Stimulated activated CD4-positive, alpha-beta T cell treated with anti-CD3 and anti-CD28 coated beads, Interleukin-1b, Interleukin-23, amount 100 ng/mL, for 1 hour (primary cell): ENCODE measurements at places on chromosomes 16 and 17.

DNA sequence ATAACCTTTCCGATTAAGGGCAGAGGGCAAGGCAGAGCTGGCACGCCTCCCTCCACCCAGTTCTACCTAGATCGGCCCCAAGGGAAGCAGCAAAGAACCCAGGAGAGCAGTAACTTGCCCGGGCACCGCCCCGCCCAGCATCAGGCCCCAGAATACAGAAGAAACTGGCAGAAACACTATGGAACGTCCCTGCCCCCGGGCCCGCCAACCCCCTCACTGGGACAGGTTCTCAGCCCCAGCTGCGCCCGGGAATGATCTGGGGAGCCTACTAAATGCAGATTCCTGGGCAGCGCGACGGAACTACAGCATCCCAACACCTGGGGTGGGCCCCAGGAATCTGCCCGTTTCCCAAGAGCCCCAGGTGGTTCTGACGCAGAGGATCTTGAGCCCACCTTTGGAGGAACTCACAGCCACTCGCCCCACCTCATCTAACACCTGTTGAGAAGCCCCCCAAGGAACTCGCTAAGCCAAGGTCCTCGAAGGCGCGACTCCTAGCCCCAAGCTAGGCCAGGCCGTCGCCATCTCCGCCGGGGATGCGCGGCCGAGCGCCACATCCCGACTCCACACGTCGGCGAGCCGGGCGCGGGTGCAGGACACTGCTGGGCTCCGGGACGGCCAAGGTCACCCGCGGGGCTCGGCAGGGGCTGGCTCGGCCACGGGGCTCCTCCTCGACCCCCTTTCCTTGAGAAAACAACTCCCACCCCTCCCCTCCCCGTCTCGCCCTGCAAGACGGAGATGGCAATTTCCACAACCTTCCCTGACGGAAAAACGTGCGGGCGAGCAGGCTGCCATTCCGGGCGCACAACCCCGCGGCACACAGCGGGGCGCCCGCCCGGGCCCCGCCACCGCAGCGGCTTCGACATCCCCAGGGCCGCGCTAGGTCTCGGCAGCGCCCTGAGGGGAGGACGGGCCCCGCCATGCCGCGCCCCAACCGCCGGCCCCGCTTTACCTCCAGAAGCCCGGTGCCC, 913 bp downstream of the CDIP1 start:
- no peak for DNase-seq

- no peak for DNase-seq
These were observed 16.4 kb upstream of the TMED6 start for GRCh38 chr16:69367980-69368379.

DNA sequence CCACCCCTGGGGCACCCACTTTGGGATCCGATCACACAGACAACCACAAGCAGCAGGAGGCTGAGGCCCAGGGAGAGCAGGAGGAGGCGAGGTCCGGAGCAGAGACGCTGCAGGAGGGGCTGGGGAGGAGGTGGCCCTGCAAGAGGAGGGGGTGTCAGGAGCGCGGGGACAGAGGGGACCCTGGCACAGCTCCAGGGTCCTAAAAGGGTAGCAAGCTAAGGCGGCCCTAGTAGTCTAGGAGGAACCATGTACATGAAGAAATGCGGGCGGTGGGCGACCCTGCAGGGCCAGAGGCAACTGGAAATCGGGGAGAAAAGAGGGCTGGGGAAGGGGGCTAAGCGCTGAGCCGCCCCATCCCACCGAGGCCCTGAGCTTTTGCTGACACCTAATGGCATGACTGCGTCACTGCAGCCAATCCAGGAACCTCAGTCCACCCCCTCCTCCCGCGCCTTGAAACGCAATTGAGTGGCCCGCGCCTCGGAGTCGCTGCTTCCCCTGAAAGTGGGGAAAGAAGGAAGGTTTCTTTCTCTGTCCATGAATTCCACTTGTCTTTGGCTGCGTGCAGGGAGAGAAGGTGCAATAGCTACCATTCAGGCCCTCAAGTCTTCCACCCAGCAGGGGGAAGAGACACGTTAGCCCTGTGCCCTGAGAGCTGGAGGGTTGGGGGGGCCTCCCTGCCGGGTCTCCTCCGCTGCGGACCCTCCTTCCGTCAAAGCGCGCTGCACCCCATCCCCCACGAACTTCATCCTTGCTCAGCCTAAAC, 1.8 kb downstream of the ASGR1 start:
- DNase-seq = peak; percentile 12

GRCh38 chr16:29198731-29199521, 207.6 kb downstream of the NPIPB11 start:
- no peak for DNase-seq

DNA sequence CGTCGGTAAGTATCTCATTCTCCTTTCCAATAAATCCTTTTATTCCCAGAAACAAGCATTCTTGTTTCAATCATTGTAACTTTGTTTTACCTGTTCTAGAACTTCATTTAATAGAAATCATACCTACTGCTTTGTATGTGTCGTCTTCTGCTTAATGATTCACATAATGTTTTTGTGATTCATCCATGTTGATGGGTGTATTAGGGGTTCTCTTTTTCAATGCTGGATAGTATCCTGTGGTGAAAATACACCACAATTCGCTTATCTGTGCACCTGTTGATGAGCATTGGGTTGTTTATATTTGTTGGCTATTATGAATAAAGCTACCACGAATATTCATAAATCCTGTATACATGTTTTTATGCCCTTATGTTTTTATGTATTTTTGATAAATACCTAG, 703.2 kb downstream of the MAF start:
- no peak for DNase-seq

GRCh38 chr17:7592422-7593021, 2.6 kb upstream of the SOX15 start:
- DNase-seq = no peak

GRCh38 chr16:77610496-77610895, 111.8 kb upstream of the NUDT7 start:
- no peak for DNase-seq

DNA sequence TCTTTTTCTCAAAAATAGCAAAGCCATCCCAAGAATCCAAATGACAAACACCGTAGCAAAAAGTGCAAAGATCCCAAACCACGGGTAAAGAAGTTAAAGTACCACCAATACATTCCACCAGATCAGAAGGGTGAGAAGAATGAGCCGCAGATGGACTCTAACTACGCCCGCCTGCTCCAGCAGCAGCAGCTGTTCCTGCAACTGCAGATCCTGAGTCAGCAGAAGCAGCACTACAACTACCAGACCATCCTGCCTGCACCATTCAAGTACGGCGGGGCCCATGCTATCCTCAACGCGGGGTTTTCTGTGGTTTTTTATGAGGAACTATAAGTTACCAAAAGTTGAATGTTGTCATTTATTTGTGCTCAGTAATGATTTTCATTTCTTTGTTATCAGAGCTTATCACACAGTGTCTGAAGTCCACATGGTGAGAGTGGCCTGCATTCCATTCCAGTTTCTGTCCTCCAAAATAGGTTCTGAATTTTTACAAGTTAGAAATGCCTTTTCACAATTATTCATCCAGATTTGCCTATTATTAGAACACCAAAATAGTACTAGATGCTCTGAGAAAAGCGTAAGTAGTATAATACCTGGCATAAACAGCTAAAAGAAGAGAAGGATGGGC, 169.2 kb downstream of the MRTFB start:
- no peak for DNase-seq

DNA sequence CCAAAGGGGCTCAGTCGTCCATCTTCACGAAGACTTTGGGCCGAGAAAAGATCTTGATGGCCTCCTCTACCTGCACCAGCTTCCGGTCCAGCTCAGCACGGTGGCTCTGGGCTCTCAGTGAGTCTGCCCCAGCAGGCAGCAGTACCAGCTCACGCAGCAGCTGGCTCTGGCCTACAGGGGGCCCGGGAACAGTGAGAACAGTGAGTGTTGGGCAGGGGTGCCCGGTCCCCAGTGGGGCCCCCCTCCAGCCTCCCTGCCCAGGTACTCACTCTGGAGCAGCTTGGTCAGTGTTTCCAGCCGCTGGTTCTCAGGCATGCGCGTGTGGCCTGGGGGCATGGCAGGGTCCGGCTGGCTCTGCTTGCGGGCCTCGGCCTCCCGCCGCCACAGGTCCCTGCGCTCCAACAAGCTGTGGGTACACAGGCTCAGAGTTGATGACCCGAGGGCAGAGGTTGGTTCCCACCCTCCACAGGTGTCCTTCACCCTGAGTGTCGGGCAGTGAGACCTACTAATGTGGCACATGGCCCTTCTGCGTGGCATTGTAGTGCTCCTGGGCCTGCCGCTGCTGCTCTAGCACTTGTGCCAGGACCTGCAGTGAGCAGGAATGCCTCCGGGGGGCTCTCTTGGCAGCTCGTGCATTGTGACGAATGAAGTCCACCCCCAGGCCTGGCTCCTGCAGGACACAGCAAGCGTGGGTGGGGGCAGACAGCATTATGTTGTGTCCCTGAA, 2.6 kb downstream of the PARD6A start:
- no peak for DNase-seq

DNA sequence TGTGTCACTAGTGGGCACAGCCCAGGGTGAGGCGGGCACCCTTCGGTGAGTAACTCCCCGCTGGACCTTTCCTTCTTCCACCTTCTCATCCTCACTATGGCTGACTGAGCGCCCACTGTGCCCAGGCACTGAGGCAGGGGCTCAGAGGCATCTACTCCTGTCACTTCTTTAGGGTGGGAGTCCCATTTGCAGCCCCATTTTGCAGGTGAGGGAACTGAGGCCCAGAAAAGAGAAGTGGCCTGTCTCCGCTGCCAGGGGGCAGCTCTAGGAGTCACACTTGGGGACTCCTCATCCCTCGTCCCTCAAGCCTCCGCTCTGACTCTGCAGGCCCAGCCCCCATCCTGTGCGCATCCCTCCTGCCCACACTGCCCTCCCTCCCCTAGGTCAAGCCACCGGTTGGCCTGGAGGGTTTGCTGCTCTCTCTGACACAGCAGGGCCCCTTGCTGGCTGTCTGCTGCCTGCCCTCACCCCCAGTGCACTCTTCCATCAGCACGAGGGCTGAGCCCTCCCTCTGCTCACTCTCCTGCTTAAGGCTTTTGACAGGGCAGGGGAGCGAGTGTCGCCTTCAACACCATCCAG, 62.4 kb downstream of the CNGB1 start:
- no peak for DNase-seq

DNA sequence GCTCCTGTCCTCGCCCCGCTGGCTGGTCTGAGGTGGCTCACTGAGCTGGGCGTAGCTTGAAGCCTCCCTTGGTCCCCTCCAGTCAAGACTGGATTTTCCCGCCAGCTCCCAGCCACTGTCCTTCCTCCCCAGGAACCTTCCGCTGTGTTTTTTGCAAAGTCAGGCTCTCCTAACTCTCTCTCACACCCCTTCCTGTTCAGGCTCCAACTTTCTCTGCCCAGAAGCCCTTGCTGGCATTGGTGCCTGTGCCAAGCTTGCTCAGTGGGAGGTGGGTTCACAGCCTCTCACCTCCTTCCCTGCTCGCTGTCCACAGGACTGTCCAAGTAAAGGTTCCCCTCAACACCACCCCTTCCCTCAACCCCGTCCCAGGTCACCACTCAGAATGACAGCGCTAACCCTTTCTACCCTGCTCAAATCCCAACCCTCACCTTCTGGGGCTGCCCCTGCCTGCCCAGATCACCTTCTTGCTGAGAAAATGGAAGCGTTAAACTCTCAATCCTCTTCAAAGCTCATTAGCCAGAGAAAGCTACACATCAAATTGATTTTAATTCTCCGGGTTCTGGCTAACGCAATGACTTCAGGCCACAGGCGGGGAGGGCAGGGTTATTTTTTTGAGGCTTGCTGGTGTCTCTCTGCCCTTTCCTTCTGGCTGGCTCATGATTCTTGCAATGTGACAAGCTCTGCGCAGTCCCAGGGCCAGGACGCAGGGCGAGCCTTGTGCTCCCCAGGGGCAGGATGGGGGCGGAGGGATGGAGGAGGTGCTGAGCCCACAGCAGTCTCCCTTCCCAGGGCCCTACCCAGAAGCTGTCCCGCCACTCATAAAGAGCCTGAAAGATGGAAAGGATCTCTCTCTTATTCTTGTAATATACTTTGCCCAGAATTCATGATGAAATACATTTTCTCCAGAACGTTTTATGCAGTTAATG, 357.2 kb upstream of the TNRC6C start:
- DNase-seq = no peak

DNA sequence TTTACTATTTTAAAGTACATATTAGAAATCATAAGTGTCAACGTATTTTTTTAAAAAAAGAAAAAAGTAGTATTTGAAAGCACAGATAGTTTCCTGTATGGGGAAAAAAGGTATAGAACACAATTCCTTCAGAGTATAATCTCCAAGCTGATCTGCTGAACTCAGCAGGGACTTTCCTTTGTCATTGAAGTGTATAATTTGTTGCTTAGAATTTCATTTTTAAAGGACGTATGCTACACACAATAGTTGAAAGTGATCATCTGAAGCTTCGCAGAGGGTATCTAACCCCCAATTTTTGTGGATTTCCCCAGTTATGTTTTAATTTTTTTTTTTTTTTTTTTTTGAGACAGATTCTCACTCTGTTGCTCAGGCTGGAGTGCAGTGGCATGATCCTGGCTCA, 20.2 kb upstream of the MAPT start:
- DNase-seq = no peak
